ENCODE measurements at places on chromosomes 6 and 20.

- no peak for DNase-seq
Measured at GRCh38 chr6:161921602-161922395, 647.9 kb upstream of the AGPAT4 start.

DNA sequence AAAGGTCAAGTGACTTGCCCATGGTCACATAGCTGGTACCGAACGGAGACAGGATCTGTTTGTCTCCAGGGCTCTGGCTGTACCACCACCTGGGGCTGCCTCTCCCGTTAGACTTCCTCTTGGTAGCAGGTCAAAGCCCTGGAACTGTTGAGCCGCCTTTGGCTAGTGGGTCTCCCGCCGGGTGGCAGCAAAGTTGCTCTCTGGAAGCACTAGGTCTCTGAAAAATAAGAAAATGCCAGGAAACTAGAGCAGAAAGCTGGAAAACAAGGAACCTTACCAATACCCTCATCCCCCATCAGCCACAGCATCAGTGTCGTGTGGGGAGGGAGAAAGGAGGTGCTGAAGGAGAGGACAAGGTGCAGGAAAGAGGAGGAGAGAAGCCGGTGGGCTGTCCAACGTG, 291.0 kb upstream of the SUPT3H start:
- no peak for DNase-seq

GRCh38 chr20:56689852-56690485, 60.9 kb downstream of the TFAP2C start:
- no peak for DNase-seq

DNA sequence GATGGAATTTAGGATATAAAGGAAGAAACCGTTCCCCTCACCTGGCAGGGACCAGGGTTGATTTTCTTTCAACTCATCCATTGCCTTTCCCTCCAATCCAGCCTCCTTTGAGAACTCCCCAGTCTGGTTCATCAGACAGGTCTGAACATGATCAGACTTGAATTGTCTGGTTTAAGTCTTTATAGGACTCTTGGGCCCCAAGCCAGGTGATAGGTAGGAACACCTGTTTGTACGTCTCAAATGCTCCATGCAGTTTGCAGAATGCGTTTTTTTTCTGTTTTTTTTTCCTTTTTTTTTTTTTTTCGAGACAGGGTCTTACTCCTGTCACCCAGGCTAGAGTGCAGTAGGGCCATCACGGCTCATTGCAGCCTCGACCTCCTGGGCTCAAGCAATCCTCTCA, 4.1 kb upstream of the CEP250 start:
- no peak for DNase-seq

DNA sequence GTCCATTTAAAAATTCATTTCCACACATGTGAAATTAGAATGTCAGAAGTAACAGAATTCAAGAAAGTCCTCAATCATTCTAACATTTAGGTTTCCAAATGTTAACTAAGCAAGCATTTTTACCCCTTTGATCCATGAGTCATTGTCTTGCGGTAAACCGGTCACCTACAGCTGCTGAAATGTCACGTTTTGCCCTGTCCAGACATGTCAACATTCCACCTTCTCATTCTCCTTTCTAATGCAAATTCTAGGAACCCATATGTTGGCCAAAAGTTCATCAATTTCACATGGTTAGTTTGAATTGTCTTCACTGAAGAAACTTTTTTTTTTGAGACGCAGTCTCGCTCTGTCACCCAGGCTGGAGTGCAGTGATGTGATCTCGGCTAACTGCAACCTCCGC, 117.2 kb downstream of the IPCEF1 start:
- peak; percentile 40 for DNase-seq

GRCh38 chr6:10577112-10577511, 56.0 kb downstream of the GCNT2 start:
- DNase-seq = no peak

- DNase-seq = no peak
Measured at GRCh38 chr6:37920667-37921066, 101.1 kb downstream of the ZFAND3 start.

GRCh38 chr6:113505084-113505699, 352.0 kb upstream of the MARCKS start:
- DNase-seq = no peak

Data from activated CD4-positive, alpha-beta T cell treated with anti-CD3 and anti-CD28 coated beads, Interleukin-2, amount 50 U/mL, for 16 hours (primary cell).